ENCODE measurements at places on chromosomes 7 and 10.

- DNase-seq, result no peak
Observed at GRCh38 chr10:70053841-70054288, 1.2 kb downstream of the MACROH2A2 start.

- peak; percentile 50 for DNase-seq
Observed at GRCh38 chr10:113087165-113088029, 137.3 kb downstream of the TCF7L2 start.

DNA sequence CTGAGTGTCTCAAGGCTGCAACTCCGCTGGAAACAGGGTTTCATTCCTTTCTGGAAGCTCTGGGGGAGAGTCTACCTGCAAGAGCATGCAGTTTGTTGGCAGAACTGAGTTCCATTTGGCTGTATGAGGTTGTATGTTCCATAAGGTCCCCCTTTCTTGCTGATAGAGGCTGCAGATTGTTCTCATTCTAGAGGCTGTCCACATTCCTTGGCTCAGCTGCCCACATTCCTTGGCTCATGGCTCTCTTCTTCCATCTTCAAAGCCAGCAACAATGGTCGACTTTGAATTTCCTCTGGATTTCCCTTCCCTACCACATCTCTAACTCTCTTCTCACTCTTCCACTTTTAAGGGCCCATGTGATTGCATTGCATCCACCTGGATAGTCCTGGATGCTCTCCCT lies 147.3 kb upstream of the CDCA7L start:
- no peak for DNase-seq

- DNase-seq, result no peak
Observed at GRCh38 chr7:36663481-36663880, 60.8 kb downstream of the AOAH start.

- peak; percentile 49 for DNase-seq
Observed at GRCh38 chr7:111083413-111083812, 7.5 kb upstream of the LRRN3 start.
